Activated CD4-positive, alpha-beta T cell treated with anti-CD3 and anti-CD28 coated beads for 4 hours (primary cell): ENCODE measurements at places on chromosomes 11 and 22.
A peak's percentile ranks its signal among the peaks of the same experiment; 100 is the strongest.

DNA sequence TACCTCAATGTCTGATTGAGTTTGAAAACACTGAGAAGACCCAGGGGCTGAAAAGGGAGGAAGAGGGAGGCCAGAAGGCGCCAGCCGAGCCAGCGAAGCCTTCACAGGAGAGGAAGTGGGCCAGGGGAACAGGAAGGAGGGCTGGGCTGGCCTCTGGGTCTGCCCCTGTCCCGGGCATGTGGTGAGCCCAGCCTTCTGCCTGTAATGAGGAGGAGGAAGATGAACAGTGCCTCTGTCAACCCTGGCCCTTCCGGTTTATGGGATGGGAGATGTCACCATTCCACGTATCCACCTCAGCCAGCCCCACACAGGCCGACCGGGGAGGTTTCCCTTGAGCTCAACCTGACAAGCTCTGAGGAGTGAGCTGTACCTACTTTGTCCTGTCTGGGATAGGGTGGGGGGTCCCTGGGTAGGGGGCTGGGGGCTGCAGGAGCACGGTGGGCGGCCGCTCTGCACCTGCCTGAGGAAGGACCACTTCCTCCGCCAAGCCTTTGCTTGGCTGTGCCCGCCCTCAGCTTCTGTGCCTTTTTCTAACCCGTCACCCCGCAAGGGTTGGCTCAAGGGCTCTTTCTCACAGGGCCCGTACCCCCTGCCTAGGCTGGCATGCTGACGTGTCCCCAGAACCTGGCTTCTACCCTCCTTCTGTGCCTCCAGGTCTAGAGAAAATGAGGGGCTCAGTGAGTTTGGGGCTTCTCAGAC, 2.0 kb downstream of the PARVG start:
- peak; percentile 22 for DNase-seq

DNA sequence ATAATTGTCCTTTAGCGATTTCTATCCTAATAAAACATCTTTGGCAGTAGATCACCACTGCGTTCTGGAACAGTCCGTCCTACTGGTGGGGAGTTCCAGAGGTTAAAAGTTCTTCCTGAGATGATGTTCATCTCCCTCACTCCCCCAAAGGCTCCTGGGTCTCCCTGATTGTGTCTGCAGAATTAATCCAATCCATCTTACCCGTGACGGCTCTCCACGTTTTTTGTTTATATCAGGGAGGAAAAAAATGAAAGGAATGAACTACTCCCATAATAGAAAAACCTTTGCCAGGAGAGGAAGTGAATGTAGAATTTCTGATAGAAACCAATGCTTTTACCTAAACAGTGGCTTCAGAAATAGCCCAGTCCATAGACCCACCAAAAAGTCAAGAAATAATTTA, 81.6 kb downstream of the LARGE1 start:
- no peak for DNase-seq

- peak; percentile 90 for DNase-seq
These were observed 6.0 kb upstream of the IFT27 start for GRCh38 chr22:36781656-36782627.

GRCh38 chr22:37517826-37518450, 1.3 kb downstream of the CARD10 start:
- no peak for DNase-seq
